ENCODE measurements at places on chromosomes 6 and 20.

GRCh38 chr20:63154395-63154794, 61.5 kb downstream of the YTHDF1 start:
- no peak for DNase-seq

- DNase-seq, result no peak
These were observed 277.1 kb upstream of the ECI2 start for GRCh38 chr6:4412488-4412887.

DNA sequence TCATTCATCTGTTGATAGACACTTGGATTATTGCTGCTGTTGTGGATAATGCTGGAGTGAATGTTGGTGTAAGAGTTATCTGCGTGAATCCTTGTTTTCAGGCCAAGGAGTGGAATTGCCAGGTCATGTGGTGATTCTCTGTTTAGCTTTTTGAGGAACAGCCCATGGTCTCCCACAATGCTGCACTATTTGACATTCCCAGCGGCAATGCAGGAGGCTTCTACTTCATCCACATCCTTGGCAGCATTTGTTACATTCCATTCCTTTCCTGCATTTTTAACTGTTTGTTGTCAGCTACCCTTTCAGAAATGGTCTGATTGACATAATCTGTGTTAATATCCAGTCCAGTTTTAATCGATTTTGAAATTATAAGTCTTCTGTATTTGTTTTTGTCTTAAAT, 51.7 kb upstream of the CLDN20 start:
- DNase-seq, result no peak

GRCh38 chr6:3919849-3920248, 70.7 kb downstream of the FAM50B start:
- DNase-seq, result no peak

DNA sequence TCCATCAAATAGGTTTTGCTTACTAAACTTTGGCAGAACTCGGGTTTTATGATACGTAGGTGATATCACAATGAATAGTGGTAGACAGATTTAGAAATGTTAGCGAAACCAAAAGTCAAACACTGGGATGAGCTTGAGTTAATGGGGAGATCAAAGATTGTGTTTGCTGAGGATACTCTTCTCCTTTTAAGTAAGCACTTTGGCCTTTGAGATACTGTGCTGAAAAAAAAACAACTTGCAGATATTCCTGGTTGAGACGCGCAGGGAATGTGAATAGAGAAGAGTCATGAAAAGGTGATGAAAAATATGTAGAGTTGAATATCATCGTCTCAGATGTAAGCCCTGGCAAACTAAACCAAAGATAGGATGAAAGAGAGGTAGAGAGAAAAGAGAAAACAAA, 48.3 kb downstream of the TRMT11 start:
- no peak for DNase-seq

- no peak for DNase-seq
These were observed 78.8 kb downstream of the ADGRG6 start for GRCh38 chr6:142380626-142381025.

DNA sequence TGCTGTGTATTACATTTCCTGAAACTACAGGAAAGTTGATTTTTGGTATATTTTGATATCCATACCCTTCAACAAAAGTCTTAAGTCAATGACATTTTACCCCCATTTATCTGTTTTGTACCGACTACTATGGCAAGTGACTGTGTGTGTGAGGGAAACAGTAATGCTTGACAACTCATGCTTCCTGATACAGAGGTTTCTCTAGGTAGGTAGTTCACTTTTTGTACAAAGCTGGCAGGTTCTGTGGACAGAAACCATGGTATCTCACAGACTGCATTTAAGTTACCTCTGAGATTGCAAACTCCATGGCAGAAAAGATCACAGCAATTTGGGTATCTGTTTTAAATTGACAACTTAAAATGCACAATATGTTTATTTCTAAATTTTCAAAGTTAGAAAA, 28.8 kb downstream of the FARS2 start:
- DNase-seq, result no peak

GRCh38 chr6:117034547-117034946, 157.5 kb downstream of the RFX6 start:
- DNase-seq, result no peak

DNA sequence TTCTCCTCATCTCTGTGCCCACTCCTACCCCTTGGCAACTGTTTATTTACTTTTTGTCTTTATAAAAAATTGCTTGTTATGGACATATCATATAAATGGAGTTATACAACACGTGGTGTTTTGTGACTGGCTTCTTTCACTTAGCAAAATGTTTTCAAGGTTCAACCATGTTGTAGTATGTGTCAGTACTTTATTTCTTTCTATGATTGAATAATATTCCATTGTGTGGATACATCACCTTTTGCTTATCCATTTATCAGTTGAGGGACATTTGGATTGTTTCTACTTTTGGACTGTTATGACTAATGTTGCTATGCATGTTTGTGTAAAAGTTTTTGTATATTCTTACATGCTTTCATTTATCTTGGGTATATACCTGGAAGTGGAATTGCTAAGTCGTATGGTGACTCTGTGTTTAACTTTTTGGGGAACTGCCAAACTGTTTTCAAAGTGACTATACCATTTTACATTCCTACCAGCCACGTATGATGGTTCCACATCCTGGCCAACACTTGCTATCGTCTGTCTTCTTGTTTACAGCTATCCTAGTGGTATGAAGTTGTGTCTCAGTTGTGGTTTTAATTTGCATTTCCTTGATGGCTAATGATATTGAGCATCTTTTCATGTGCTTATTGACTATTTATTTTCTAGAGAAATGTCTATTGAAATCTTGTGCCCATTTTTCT, 84.4 kb downstream of the SLX4IP start:
- DNase-seq, result no peak

DNA sequence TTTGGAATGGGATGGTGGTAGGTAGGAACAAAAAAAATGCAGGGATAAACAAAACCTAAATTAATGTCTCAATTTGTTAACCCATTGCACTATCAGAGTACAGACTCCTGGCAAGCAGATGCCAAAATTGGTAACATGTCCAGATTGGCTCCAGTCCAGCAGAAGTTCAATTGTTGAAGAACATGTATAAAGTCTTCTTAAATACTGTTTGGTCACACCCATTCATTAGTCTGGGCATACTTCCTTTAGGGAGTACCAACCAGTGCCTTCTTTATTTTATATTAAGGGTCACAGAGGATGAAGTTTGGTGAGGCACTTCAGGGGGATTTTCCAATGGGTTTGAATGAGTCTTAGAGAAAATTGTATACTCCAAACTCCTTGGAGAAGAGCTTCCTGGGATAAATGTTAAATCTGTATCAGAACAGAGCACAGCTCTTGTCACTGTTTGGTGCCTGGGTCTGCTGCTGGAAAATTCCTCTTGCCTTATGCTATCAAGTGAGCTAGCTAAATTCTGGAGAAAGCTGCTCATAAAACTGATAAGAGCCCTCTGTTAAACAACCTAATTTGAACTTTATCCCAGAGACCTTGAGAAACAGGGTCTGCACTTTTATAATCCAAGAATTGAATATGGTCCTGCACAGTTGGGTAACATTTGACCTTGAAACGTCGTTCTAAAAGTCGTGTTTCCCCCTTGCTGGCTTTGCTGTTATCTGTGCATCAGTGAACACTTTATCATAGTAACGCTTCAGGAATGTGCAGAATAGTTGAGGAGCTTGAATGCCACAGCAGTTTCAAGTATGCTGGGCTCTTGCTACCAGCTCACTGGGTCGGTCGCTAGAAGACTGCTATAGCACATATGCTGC, 334.1 kb upstream of the CITED2 start:
- no peak for DNase-seq

DNA sequence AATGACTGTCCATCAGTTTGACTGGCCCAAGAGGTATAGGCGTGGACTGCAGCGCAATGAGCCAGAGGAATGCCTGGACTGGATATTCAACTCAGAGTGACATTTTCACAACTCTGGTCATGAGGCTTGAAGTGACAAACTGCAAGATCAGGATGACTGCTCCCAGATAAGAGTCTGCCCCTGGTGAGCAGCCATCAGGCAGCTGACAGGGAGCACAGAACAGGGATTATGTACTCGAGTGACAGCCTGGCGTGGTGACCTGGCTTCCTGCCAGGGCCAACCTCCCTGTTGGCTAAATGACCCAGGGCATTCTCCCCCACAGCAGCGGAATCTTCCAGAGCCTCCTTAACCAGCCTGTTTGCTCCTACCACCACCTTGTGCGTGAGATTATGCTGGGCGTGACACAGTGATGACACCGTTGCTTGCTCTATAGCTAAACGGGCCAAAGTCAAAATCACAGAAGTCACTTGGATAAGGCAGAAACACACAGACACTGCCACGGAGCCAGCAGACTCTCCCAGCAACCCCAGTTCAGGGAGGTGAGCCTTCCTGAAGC, 209.1 kb upstream of the JARID2 start:
- peak; percentile 75 for DNase-seq

DNA sequence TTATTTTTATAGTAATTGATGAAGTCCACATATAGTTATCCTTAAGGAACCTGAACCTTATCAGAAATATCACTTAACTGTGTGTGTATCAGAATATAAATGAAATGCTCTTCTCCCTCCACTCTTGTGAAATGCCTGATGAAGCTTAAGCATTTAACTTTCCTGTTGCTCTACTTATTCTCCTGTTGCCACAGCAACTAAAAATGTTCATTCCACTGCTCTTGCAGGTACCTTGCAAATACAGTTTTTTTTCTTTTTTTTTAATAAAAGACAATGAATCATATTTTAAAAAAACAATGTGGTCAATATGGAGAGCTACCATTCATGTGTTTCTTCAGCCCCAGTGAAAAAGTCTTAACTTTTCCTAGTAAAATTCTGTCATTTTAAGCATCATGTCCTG, 210.3 kb downstream of the RFPL4B start:
- DNase-seq, result no peak

DNA sequence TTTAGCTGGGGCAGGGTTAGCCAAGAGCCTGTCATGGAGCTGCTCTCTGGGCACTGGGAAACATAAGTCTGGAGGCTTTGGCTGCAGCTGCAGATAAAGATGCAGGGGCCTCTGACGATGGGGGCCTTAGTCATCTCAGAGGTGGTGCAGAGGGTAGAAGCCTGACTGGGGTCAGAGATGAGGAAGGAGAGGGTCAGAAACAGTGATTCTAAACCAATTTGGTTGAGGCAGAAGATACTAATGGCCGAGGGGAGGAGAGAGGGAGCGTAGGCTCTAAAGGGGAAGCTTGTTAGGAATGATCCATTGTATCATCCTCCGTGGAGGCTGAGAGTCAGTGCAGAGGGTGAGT, 33.8 kb downstream of the PLEKHG1 start:
- DNase-seq, result no peak

- DNase-seq, result no peak
These were observed 331.2 kb upstream of the KCNQ5 start for GRCh38 chr6:72290620-72291019.

DNA sequence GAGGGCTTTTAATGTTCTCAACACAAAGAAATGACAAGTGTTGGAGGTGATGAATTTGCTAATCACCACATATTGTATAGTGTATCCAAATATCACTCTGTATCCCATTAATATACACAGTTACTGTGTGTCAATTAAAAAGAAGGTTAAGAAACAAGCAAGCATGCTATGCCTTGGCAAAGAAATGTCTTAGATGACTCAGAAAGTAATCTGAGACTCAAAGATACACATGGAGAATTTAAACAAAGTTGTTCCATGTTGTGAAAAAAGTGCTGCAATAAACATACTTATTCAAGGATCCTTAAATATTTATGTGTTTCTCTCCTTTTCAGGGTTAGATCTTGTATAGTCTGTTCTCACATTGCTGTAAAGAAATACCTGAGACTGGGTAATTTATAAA, 300.9 kb downstream of the DHX35 start:
- no peak for DNase-seq

DNA sequence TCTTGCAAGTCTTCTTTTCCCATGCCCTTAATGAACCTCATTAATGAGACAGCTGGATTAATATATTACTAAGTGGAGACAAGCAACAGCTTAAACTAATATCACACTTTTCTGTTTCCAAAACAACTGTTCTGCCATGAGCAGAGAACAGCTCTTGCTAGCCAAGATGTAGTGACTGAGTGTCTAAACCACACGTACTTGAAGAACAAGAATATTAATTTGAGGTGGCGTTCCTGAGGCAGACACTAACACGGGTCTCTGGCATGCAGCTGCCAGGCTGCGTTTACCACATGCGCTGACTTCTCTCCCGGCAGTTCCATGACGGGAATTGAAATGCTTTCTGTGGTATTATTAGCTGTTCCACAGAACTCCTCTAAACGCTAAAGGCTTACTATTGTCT, 80.6 kb downstream of the FNDC1 start:
- no peak for DNase-seq

- no peak for DNase-seq
These were observed 238.2 kb upstream of the ZNF217 start for GRCh38 chr20:53831812-53832211.

GRCh38 chr20:11080781-11081377, 407.1 kb upstream of the JAG1 start:
- DNase-seq, result no peak

DNA sequence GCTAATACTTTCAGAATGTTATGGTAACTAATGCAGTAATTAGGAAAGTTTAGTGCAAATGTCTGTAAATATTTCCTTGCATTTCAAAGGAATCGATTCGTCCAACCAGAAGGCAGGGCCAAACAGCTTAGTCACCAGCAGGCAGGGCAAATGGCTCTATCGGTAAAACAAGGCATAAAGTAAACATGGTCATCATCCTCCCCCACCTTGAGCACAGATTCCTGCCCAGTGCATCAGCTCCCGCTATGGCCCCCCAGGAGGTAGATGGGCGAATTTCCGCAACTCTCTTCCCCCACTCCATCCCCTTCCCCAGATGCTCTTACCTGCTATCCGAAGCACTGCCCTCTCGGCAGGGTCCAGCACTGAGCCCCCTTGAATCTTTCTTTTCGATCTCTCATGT, 103.8 kb upstream of the BEND6 start:
- DNase-seq, result no peak

DNA sequence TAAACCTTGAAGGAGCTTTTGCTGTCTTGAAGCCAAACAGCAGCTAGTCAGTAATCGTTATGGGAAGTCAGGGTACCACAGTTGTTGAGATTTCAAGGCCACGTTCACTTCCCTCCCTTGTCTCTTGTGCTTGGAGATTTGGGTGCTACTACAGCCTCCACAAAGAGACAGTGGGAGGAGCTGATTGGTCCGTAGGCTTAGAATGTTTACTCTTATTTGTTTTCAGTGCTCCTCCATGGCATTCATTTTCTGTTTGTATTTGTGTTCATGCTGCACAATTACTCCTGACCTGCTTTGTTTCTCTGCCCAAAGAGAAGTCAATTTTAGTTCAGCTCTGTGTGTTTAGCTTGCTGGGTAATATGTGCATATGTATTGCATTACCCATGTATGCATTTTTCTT, 147.7 kb downstream of the PRL start:
- DNase-seq, result peak; percentile 24
